ENCODE measurements at places on chromosomes 1 and 21.

GRCh38 chr1:204349602-204350001, 10.1 kb downstream of the PLEKHA6 start:
- DNase-seq, result no peak

DNA sequence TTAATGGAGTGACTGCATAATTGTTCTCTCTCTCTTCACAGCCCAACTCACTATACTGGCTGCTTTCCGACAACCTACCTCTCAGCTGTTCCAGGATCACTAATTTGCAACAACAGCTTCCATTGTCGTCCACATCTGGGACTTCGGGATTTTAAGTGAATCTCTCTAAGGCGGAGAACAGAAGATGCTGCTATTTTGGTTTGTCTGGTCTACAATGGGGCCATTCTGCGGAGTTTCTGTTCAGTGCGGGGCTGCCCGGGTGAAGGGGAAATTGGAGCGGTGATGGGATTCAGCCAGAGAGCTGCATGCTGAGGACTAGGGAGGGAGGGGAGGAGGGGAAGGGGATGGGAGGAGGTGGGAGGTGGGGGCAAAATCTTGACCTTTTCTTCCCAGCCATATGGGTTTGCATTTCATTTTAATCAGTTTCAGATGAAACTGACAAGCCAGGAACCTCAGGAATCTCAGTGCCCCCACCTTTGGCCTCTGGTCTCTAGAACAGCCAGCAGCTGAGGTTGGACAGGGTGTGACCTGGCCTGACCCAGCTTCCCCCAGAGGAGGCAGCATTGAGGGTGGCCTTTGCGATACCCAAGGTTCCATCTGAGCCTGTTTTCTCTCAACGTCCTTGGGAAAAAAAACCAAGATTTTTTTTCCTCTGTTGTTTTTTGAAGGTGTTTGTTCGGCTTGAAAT, 6.9 kb upstream of the SRP9 start:
- no peak for DNase-seq

DNA sequence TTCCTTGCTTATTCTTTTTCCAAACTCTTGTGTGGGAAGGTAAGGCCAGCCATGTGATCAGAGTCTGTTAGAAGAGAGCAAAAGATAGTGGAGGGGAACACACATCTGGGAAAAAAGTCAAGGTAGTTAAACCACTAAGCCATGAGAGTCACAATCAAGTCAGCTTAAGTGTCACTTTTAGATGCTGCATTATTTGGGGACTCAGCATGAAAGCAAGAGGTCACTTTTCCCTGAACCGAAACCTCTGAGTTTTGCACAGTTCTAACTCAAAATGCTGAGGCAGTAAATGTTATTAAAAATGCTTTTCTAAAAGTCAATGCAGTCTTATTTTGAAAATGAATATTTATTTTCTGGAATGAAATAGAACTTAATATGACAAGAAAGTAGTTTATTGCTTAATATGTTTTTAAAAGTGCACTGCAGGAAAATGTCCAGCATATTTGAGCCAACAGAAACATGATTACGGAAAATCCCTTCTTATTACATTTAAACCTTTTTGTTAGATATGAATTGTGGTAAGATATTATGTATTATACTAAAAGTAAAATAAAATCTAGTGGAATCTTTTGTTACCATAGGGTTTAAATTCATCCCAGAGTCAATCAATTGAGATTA, 69.3 kb downstream of the RBM11 start:
- no peak for DNase-seq

- peak; percentile 17 for DNase-seq
These were observed 30.9 kb upstream of the NTMT2 start for GRCh38 chr1:170114906-170115305.

- no peak for DNase-seq
These were observed 1042.6 kb downstream of the PLA2G4A start for GRCh38 chr1:187871177-187871845.

- no peak for DNase-seq
These were observed 18.0 kb downstream of the BMP8A start for GRCh38 chr1:39509360-39510009.

GRCh38 chr1:243706563-243706962, 143.5 kb downstream of the AKT3 start:
- no peak for DNase-seq

- no peak for DNase-seq
These were observed 36.7 kb downstream of the FH start for GRCh38 chr1:241482761-241483250.

- no peak for DNase-seq
These were observed 96.9 kb upstream of the SGIP1 start for GRCh38 chr1:66437136-66437401.

DNA sequence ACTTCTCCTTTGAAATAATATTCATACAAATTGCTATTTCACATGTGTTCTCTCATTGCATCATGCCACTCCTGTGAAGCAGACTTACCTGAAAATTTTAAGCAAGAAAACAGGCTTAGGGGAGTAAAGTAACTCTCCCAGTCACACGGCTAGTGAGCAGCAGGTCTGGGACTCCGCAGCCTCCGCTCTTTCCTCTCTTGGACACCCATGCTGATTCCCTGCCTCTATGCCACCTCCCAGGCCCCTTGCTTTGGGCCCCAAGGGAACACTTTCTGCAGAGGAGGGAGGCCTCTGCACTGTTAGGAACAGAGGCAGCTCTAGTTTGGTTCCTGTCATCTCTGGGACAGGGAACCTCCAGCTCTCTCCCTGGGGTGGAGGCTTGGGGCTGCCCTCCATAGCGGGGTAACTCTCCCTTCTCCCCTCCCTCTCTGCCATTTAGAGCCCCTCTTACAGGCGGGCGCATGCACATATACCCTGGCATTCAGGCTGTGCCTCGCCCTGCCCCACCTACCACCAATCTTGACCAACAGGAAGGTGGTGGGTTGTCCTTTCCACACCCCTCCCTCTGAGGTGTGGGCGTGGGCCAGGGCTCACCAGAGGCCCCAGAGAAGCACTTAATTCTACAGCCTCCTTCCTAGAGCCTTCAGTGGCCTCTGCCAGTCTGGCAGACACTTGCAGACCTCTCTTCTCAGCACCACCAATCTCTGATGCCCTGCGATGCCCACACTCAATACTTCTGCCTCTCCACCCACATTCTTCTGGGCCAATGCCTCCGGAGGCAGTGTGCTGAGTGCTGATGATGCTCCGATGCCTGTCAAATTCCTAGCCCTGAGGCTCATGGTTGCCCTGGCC, at the start of gene RXFP4:
TSS of gene RXFP4 (plus strand) at position 646 of the 852 bp plus-strand sequence. CDS start at position 718, 72 bp downstream.
- DNase-seq, result no peak

DNA sequence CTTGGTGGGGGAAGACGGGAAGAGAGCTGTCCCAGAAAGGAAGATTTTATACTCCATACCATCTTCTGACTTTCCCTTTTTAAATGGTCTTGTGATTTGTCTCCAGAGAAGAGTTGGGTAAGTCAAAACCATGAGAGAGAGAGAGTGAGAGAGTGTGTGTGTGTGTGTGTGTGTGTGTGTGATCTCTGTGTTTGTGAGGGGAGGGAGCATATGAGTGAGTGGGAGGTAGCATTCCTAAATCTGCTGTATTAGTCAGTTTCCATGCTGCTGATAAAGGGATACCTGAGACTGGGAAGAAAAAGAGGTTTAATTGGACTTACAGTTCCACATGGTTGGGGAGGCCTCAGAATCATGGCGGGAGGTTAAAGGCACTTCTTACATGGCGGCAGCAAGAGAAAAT, 102.0 kb upstream of the VANGL1 start:
- no peak for DNase-seq

GRCh38 chr1:23598424-23598823, 39.1 kb upstream of the ID3 start:
- no peak for DNase-seq

DNA sequence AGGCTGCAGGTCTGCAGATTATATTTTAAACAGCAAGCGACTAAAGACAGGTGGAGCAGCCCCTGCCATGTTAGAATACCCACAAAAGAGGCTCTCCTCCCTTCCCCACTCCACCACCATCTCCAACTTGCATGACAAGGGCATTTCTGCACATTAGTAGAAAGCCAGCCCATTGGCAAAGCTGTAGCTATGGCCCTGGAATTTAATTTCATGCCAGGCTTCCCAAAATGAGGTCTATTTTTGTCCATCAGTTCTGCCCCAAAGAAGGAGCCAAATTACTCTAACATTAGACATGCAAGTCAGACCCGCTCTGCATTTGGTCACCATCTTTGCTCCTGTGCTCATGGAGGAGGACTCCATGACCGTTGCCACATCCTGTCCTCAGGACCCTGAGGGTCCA, 115.2 kb downstream of the LAMC2 start:
- DNase-seq, result no peak

- no peak for DNase-seq
These were observed 76.6 kb downstream of the NDUFS5 start for GRCh38 chr1:39102537-39103327.

- no peak for DNase-seq
These were observed 45.4 kb upstream of the TNFRSF1B start for GRCh38 chr1:12121212-12122003.

DNA sequence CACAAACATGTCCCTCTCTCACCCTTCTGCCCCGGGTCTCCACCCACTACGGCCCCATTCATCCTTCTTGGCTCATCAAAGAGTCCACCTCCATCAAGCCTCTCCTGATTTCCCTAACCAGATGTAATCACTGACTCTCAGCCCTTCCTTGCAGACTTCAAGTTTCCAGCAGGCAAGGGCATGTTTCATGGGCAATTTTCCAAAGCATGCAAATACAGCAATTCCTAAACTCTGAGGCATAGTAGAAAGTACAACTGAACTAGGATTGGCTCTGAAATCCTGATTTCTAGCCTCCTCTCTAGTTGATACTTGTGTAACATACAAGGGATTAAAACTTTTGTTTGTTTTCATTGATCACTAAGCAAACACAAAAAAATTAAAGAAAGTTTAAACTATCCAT, 109.1 kb upstream of the GADD45A start:
- peak; percentile 51 for DNase-seq

DNA sequence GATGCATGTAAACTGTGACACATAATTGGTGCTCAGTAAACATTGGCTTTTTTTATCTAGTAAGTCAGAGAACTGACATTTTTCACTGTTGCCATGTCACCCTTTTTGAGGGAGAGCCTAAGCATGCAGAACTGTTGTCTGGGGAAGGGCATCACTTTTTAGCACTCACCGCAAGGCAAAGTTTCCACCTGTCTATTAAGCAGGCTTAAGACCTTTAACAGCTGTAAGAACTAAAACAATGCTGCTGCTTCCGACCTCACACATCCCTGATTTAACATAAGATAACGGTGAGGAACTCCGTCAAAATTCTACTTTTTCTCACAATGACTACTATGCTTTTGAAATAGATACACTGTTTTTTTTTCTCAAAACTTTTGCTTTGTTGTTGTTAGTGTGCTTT, 554.8 kb downstream of the NUF2 start:
- no peak for DNase-seq

GRCh38 chr21:14403681-14404318, 20.9 kb upstream of the HSPA13 start:
- no peak for DNase-seq

- DNase-seq, result no peak
These were observed at the start of gene HAPLN2 for GRCh38 chr1:156618853-156619581. TSS of gene HAPLN2 (plus strand) at chr1:156619415. CDS start at chr1:156623491, 4,076 bp downstream.

GRCh38 chr1:100100202-100100601, 32.5 kb downstream of the SASS6 start:
- no peak for DNase-seq

- DNase-seq, result no peak
These were observed 16.6 kb upstream of the ATP2B4 start for GRCh38 chr1:203609979-203610493.

DNA sequence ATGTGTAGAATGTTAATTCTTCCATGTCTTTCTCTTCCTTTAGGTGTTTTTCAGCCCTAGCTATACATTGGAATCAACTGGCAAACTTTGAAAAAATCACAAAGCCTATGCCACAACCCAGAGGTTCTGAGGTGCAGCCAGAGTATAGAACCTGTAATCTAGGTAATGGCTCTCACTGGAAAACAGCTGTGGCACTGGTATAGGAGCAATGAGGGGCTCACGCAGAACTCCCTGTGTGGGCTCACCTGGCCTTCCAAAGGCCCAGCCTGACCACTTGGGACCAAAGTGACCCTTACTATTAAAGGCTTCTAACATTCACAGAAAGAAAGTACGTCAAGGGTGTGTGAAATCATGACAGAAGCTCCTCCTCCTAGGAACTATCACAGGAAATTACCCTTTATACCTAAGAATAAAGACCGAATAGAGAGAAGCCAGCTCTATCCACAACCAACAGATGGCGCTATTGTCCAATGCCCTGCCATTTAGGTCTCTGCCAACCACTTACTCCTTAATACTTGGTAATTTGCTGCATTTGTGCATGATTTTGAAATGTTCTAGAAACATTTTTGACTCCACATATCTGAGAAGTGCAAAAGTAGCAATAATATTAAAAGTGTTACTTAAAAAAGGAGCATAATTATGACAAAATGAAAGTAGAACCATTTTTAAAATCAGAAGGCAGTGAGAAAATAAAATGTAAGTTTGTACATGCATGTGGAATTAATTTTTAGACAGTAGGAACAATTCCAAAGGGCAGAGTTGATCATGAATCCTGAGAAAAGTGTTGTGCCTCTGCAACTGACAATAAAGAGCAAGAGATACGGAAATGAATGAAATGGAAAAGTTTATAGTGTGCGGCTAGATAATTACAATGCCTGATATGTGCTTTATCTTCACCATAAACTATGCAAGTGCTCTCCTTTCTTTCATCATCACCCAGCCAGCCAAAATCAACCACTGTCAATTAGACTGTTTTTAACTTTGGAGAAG, 93.1 kb upstream of the HAO2 start:
- DNase-seq, result no peak

- DNase-seq, result no peak
These were observed 250.3 kb upstream of the PROX1 start for GRCh38 chr1:213737398-213738035.

GRCh38 chr1:86714159-86714558, 9.8 kb downstream of the SH3GLB1 start:
- no peak for DNase-seq

- no peak for DNase-seq
These were observed 5.1 kb upstream of the UTS2 start for GRCh38 chr1:7857985-7858384.

DNA sequence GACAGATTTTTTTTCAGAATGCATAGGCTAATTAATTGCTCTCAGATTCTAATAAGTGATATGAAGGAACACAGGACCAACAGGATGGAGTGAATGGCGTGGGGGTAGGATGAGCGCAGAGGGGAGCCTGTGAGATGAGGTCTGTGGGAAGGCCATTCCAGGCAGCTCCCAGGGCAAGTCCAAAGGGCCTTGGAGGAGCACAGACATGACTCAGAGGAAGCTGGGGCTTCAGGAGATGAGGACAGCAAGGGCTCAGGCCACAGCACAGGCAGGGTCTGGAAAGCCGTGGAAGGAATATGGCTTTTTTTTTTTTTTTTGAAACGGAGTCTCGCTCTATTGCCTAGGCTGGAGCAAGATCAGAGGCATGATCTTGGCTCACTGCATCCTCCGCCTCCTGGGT, 35.1 kb downstream of the FMN2 start:
- DNase-seq, result no peak

- DNase-seq, result peak; percentile 33
These were observed 21.5 kb upstream of the SLC25A34 start for GRCh38 chr1:15714406-15715136.

- no peak for DNase-seq
These were observed 166.8 kb upstream of the HMCN1 start for GRCh38 chr1:185567440-185567839.

DNA sequence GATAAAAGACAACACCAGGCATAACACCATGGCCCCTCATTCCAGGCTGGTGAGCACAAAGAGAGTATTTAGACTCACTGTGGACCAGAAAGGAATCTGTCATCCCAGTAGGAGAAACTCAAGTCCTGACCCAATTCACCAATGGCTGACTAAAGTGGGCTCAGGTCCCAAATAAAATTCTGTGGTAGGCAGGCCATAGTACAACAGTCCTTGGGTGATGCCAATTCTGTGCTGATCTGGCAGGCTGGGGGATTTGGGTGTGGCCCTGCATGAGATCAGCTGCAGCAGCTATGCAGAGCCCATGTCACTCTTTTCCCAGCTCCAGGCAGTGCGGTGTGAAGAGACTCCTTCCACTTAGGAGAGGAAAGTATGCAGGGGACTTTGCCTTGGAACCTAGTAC, 245.1 kb downstream of the LBR start:
- DNase-seq, result no peak

Data from smooth muscle cell of the brain vasculature (primary cell).